ENCODE measurements at places on chromosomes 3 and 15. TPM values are rescaled to one million over a fixed set of nuclear protein-coding genes. Genes with fewer than 3 reads are reported as not detected.

TLR9 gene
- not detected for total RNA-seq

MTHFS gene
- 23.1 TPM for total RNA-seq

SV2B gene
- total RNA-seq: 1.5 TPM

FAM3D gene
- not detected for total RNA-seq

ATP13A5 gene
- 3.5 TPM for total RNA-seq

KBTBD13 gene
- total RNA-seq: not detected

STRA6 gene
- not detected for total RNA-seq

DNA sequence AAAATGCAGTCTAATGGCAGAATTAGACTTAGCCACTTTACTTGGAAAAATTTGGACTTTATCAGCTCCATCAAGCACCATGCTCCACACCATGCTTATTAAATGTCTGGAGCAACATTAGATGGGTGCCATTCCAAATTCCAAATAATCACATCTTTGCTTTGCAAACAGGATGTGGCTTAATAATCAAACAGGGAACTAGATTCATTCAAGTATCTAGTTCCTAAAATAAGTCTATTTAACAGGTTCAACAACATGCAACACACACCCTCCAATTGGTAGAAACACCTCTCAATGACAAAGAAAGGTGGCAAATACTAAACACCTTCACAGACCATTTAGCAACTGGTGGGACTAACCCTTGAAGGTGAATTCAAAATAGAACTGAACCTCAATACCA, 3.5 kb downstream of the HEXA start:
- H3K27ac ChIP-seq: no peak overlapping the region
- H3K27me3 ChIP-seq: no peaks in the 10 kb centered on the region
- H3K4me3 ChIP-seq: no peak overlapping the region
- no peaks in the 10 kb centered on the region for H3K36me3 ChIP-seq
- DNase-seq: no peak

GRCh38 chr15:66855041-66855440, 153.0 kb downstream of the SMAD6 start:
- no peak overlapping the region for H3K27ac ChIP-seq
- H3K36me3 ChIP-seq: no peaks in the 10 kb centered on the region
- no peaks in the 10 kb centered on the region for H3K27me3 ChIP-seq
- H3K4me1 ChIP-seq: peaks cover 16% of the 10 kb centered on the region

- DNase-seq: no peak
- no peaks in the 10 kb centered on the region for H3K27me3 ChIP-seq
- H3K4me1 ChIP-seq: no peaks in the 10 kb centered on the region
- no peaks in the 10 kb centered on the region for H3K36me3 ChIP-seq
- no peak overlapping the region for H3K27ac ChIP-seq
Measured at GRCh38 chr3:190554197-190554596, 40.3 kb downstream of the IL1RAP start.

- DNase-seq: no peak
- no peaks in the 10 kb centered on the region for H3K27me3 ChIP-seq
- H3K36me3 ChIP-seq: no peaks in the 10 kb centered on the region
- peak overlapping the region; percentile 81 for H3K4me3 ChIP-seq
Measured at GRCh38 chr3:136193278-136194054, 2.7 kb downstream of the MSL2 start.

DNA sequence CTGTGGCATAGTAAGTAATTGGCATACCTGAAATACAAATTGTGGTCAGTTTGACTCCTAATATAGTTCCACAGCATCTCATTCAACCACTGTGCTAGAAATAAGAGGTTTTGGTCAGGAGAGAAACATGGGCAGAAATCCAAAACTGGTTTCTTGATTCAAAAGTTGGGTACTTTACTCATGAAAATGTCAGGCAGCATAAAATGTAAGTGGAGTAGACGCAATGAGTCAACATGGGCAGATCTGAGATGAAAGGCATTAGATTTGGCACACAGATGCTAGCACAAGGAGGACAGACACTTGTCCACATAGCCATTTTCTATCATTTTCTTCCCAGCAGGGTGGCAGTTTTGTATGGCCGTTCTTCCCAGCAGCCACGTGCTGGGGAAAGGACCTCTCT, 255.8 kb upstream of the CDIN1 start:
- no peak overlapping the region for H3K27ac ChIP-seq
- no peaks in the 10 kb centered on the region for H3K36me3 ChIP-seq
- DNase-seq: no peak
- no peaks in the 10 kb centered on the region for H3K27me3 ChIP-seq
- no peaks in the 10 kb centered on the region for H3K4me1 ChIP-seq
- no peak overlapping the region for H3K4me3 ChIP-seq

GRCh38 chr3:195259154-195259474, 11.8 kb downstream of the XXYLT1 start:
- H3K27ac ChIP-seq: peak overlapping the region; percentile 68
- H3K27me3 ChIP-seq: no peaks in the 10 kb centered on the region
- no peak overlapping the region for H3K4me3 ChIP-seq
- DNase-seq: no peak
- H3K4me1 ChIP-seq: peaks cover 19% of the 10 kb centered on the region

DNA sequence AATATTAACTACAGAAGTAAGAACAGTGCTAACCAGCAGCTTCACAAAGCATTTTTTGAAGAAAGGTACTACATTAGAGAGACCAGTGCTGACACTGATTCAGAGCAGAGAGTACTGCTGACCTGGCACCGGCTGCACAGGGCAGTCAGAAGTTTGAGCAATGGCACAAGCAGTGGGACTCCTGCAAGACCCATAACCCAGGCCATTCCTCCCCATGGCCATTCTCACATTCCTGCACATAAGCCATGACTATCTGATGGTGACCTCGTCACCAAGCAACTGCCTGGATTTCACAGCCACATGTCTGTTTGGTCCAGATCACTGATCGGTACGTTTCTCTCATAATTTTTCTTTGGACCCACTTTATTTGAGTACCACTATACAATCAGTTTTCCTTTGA, 88.7 kb downstream of the GPR156 start:
- no peaks in the 10 kb centered on the region for H3K27me3 ChIP-seq
- no peak overlapping the region for H3K27ac ChIP-seq
- H3K4me3 ChIP-seq: no peak overlapping the region
- H3K36me3 ChIP-seq: no peaks in the 10 kb centered on the region

GRCh38 chr3:65277798-65278197, 590.0 kb upstream of the ADAMTS9 start:
- no peaks in the 10 kb centered on the region for H3K36me3 ChIP-seq
- H3K27me3 ChIP-seq: no peaks in the 10 kb centered on the region
- no peak overlapping the region for H3K27ac ChIP-seq
- no peak for DNase-seq

- H3K36me3 ChIP-seq: no peaks in the 10 kb centered on the region
- no peak for DNase-seq
- H3K27ac ChIP-seq: no peak overlapping the region
- H3K4me3 ChIP-seq: no peak overlapping the region
- no peaks in the 10 kb centered on the region for H3K27me3 ChIP-seq
- H3K4me1 ChIP-seq: no peaks in the 10 kb centered on the region
Measured at GRCh38 chr3:8954938-8955763, 8.1 kb downstream of the RAD18 start.

GRCh38 chr3:19226479-19226878, 78.2 kb downstream of the KCNH8 start:
- no peak overlapping the region for H3K4me3 ChIP-seq
- no peak for DNase-seq
- no peaks in the 10 kb centered on the region for H3K36me3 ChIP-seq
- no peaks in the 10 kb centered on the region for H3K27me3 ChIP-seq

DNA sequence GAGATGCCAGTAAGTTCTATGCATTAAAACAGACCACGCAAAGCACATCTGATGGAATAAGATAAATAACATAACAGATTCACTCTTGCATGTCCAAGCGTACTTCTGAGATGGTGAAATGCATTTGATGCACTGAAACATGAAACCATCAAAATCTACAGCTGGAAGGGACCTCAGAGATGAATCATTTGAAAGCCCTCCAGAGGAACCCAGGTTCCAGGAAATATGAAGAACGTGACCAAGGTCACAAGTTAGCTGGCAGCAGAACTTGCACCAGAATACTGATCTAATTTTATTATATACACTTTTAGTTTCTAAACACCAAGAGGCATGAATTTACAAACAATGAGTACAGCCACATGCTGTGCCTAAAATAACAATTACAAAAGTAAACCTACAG, 957.1 kb downstream of the FHIT start:
- no peaks in the 10 kb centered on the region for H3K27me3 ChIP-seq
- H3K4me3 ChIP-seq: no peak overlapping the region
- no peaks in the 10 kb centered on the region for H3K4me1 ChIP-seq
- DNase-seq: no peak
- no peak overlapping the region for H3K27ac ChIP-seq

- H3K36me3 ChIP-seq: no peaks in the 10 kb centered on the region
- H3K4me3 ChIP-seq: no peak overlapping the region
- H3K27me3 ChIP-seq: no peaks in the 10 kb centered on the region
- H3K4me1 ChIP-seq: peaks cover 43% of the 10 kb centered on the region
Measured at GRCh38 chr15:49645941-49646340, 25.1 kb downstream of the DTWD1 start.
